Left kidney (tissue), 8 donors: ENCODE measurements at places on chromosomes 3 and 15.

DNA sequence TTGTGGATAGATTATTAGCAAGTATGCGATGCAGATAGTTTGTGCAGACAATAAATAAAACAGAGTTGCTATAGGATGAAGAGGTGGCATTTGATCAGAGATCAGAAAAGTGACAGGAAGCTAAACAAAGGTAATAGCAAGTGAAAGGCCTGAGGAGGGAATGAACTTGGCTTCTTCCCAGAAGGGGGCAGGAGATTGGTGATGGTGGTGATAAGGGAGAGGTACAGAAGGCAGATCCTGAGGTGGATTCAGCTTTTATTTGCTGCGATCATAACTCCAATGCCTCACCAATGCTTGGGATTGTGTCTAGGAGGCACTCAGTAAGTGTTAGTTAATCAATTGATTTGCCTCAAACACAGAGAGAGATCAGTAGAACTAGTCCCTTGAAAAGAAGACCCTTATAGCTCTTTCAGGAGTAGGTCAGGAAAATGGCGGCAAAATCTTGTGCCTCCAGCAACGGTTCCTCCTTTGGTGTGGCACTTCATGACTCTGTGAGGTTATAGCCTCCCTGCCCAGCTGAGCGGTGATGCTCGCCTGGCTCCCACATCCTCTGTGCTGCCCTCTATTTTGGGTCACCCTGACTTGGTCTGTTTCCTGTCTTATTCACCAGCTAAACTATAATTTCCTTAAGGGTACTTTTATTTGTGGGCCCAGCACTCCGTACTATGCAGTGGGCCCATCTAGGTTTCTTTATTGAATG, 37.5 kb downstream of the TGFBR2 start:
- DNase-seq = no peak

- DNase-seq = no peak
Observed at GRCh38 chr3:55090746-55091145, 162.9 kb upstream of the LRTM1 start.

- no peak for DNase-seq
Observed at GRCh38 chr3:125324341-125324740, 50.8 kb downstream of the ZNF148 start.

- no peak for DNase-seq
Observed at GRCh38 chr3:153099131-153099530, 62.9 kb upstream of the RAP2B start.
